ENCODE measurements at places on chromosomes 2 and 18.
A peak's percentile ranks its signal among the peaks of the same experiment; 100 is the strongest.

GRCh38 chr2:50613161-50613560 is 418.8 kb downstream of the NRXN1 start:
- no peak for DNase-seq

DNA sequence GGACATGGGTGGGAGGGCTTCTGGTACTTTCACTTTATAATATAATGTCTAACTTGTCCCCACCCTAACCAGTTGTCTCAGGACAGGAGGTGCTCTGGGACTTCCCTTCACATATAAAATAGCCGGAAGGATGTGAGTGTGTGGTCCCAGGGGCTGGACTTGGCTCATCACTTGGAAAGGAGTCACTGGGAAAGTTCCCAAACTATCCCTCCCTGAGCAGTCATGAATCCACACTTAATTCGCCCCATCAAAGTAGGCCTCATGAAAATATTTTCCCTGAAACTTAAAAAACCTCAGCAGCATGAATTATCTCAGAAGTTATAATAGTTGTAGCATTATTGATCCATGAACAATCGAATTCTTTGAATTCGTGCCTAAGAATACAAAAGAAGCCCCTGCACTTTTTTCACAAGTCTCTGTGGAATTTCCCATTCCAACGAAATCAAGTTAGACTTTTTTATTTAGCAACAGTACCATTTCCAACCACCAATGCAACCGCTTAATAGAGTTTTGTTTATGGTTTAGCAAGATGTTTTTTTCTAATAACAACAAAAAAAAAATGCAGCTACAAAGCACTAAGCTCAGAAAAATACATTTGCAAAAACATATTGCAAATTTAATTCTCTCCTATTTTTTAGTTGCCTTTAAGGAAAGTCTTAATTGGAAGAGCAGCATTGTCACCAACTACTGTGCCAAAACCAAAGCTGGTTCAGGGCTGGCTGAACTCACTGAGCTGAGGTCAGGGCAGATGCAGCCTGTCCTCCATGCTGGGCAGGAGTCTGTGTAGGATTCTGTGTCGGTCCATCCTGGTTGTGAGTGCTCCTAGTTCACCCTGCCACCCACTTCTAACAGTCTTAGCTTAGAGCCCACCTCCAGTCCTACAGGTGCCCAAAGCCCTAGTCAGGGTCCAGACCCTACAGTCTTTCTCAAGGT is 68.8 kb upstream of the SPTBN1 start:
- DNase-seq = peak; percentile 32

- DNase-seq = no peak
Measured at GRCh38 chr2:241063587-241063986, 38.5 kb downstream of the MTERF4 start.

DNA sequence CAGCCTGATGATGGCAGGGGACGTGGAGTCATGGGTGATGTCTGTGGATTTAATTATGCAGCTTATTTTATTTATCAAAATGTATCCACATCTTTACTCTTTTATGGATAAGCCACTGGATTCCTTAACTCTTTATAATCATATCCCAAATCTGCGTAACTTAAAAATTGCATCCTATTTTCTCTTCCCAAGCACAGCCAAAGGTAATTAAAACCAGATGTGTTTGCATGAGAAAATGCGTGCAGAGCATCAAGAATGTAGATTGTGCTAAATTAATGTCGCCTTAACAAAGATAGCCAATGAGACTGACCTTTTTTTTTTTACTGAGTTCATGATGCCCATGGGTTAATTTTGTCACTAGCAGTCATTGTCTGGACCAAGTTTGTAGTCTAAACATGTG is 10.0 kb downstream of the SH3RF3 start:
- no peak for DNase-seq

DNA sequence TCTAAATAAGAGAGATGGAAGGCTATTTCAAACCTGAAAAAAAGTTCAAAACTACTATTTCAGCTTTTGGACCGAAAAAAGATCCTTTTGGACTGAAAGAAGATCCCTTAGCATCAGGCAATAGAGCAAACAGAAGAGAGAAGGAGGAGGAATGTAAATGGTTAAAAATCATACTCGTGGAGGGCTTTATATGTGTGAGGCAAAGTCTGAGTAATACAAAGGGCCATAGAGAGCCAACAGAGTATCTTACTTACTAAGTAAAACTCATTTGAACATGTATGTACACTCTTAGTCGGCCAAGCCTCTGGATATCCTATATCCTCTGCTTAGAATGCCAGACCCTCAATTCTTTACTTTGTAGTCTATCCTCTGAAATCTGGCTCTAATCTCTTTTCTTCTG is 55.7 kb downstream of the ITSN2 start:
- DNase-seq = no peak

DNA sequence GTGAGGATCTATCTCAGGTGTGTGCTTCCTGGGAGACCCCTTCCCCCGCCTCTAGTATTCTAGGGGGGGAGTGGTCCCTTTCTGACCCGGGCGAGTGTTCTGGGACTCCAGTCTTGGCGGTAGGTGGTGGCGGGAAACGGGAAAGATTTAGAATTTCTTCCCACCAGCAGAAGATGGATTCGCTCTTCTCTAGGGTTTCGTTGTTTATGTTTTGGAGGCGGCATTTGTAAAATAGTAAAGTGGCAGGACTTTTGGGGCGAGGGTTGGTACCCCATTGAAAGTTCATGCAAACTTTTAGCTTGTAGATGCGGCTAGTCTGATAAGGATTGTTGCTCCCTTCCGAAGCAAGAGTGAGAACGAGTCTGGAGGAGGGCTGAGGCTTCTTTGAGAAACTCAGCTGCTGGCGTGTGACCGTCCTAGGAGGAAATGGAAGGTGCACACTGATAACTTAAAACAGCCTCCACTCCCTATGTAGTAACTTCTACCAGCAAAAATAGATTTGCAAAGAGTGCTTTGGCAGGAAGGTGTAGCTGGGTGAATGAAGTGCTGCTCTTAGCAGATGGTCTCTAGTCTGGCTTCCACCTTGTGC is 412 bp downstream of the GPD2 start:
- no peak for DNase-seq

DNA sequence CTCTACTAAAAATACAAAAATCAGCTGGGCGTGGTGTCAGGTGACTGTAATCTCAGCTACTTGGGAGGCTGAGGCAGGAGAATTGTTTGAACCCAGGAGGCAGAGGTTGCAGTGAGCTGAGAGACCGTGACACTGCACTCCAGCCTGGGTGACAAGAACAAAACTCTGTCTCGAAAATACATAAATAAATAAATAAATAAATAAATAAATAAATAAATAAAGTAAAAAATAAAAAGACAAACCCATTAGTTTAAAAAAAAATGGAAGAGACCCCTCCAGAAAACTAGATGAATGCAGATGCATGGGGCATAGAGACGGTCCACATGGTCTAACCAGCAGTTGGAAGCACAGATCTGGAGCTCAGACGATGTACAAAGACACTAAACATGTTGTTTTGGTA is 18.1 kb downstream of the TMEM163 start:
- no peak for DNase-seq

DNA sequence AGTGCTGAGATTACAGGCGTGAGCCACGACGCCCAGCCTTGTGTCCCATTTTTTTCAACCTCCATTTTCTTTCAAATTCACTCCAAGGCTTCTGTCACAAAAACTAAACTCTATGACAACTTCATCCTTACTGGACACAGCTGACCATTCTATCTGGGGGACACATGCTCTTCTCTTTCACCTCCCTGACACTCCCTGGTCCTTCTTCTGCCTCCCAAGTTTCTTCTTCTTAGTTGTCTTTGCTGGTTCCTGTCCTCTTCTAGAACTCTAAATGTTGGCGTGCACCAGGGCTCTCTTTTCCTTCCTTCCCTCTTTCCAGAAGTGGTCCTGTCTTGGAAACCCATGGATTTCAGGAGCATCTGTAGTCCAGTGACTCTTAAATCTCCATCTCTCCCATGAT is 40.1 kb upstream of the LPIN2 start:
- DNase-seq = no peak

DNA sequence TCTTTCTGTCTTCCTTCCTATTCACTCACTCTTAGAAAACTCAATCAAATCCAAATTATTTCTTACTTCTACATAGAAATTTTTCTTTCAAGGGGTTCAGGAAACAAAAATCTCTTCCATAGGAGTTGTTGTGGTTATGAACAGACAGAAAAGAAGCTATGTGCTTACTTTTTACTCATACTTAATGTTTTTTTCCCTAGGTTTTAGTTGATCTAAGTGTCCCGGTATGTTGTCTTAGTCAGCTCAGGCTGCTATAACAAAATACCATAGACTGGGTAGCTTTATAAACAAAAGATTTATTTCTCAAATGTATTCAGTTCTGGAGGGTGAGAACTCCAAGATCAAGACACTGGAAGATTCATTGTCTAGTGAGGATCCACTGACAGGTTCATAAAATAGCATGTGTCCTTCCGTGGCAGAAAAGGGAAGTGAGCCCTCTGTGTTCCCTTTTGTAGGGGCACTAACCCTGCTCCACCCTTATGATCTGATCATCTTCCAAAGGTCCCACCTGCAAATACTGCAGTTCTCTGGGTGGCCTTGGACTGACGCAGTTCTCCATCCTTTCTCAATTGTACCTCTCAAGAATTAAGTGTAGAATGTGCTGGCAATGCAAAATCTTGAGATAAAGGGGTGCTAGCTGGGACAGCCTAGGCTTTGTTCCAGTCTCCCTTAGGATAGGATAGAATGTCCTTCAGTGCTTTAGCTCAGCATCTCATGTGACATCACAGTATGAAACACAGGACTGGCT is 14.4 kb upstream of the VRK2 start:
- DNase-seq = no peak

GRCh38 chr2:217834057-217834620 is 168.7 kb downstream of the TNS1 start:
- DNase-seq = no peak

GRCh38 chr2:150174056-150174805 is 313.2 kb downstream of the RND3 start:
- DNase-seq = no peak

DNA sequence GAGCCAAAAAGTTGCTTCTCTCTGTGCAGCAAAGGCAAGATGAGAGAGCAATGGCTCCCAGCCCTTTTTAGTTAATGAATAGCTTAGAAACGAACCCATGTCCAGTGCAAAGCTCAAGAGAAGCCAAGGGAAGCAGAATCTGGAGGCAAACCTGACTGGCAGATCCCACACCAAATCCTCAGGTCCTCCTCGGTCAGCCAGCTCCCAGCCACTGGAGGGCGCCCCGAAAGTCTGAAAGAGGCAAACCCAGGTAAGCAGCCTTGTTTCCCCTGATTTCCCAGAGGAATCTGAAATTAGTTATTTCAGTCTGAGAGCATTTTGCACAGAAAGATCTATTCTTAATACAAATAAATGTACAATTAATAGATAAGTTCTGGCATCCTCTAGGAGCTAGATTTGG is 71.3 kb upstream of the PID1 start:
- DNase-seq = peak; percentile 37

GRCh38 chr2:190344276-190344827 is 963 bp downstream of the INPP1 start:
- no peak for DNase-seq

- peak; percentile 24 for DNase-seq
Measured at GRCh38 chr2:49490710-49491109, 336.4 kb upstream of the FSHR start.

GRCh38 chr2:105134081-105134480 is 96.2 kb downstream of the MRPS9 start:
- no peak for DNase-seq

- no peak for DNase-seq
Measured at GRCh38 chr18:35811896-35812295, 160.6 kb upstream of the RMP24 start.

DNA sequence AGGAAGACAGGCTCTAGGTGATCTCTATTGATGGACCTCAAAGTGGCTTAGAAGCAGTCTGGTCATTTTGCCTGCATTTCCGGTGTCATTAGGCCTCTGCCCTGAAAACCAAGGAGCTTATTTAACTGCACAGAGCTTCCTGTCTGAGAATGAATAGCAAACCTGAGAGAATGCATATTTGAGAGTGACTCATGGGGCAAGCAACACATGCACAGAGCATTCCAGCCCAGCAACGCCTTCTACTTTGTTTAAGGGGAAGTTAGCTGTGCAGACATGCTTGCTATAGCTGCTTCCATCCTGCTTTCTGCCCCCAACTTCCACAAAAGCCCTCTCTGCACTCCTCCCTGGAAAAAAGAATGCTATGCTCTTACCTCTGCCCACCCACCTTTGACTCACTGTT is 232.8 kb downstream of the GRB14 start:
- DNase-seq = no peak

DNA sequence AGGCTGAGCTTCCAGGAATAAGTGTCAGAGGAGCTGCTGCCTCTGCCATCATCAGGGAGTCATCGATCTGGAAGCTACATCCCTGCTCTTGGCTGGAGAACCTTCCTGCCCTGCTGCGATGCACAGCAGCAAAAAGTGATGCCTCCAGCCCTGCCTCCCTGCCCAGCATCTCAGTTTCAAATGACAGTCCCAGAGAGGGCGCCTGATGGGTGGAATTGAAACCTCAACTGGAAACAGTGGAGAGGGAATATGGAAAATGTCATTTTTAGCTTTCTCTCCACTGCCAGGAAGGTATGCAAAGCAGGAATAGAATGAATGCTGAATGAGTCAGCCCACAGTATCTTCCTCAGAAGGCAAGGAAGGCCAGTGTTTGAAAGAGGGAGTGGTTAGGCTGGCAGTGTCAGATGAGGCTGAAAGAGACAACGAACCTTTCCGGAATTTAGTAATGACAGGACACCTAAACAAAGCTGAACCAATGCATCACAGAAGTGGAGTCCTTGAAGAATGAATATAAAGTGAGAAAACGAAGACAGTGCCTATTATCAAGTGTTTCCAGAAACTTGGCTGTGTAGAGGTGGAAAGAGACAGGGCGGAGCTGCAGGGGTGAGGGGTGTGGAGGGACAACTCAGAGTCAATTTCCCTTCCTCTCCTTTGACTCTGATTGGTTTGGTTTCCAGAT is 153.9 kb upstream of the NDUFV2 start:
- no peak for DNase-seq

DNA sequence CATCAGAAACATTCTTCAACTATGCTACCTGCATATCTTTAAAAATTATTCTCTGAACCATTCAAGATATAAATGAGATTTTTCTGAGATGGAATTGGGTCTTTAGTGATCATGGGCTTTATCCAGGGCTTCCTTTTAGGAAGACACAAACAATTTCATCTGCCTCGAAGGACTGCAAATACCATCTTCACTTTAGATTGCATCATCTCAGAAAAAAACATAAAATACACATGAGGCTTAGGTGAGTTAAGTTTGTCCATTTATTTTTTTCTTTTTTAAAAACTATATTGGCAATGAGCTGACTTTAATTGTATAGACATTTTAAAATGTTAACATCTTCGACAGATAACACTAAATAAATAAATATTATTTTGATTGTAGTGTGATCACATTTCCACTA is 20.1 kb downstream of the TTN start:
- no peak for DNase-seq

DNA sequence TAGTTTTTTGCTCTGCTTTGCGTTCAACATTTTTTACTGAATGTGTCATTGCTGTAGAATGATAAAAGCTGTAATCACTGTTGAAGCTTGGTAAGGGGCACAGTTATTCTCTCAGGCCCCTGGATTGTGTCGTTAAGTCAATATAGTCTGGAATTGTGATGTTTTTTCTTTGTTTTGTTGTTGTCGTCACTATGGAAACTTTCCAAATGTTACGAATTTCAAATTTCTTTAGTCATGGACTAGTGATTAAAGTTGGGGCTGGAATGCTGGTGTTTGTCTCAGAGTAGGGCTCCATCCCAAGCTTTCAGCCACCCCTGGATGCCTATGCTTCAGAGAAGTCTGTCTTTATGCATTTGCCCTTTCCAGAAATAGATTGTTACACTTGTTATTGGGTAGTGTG is 287.2 kb downstream of the CDH19 start:
- DNase-seq = no peak

- DNase-seq = no peak
Measured at GRCh38 chr2:177020524-177021119, 192.0 kb upstream of the HNRNPA3 start.

- no peak for DNase-seq
Measured at GRCh38 chr2:144694456-144694855, 174.5 kb upstream of the ZEB2 start.

Measured in upper lobe of left lung (tissue), 6 donors.